Vagina (tissue), 2 donors: ENCODE measurements at places on chromosomes 6 and 20.

DNA sequence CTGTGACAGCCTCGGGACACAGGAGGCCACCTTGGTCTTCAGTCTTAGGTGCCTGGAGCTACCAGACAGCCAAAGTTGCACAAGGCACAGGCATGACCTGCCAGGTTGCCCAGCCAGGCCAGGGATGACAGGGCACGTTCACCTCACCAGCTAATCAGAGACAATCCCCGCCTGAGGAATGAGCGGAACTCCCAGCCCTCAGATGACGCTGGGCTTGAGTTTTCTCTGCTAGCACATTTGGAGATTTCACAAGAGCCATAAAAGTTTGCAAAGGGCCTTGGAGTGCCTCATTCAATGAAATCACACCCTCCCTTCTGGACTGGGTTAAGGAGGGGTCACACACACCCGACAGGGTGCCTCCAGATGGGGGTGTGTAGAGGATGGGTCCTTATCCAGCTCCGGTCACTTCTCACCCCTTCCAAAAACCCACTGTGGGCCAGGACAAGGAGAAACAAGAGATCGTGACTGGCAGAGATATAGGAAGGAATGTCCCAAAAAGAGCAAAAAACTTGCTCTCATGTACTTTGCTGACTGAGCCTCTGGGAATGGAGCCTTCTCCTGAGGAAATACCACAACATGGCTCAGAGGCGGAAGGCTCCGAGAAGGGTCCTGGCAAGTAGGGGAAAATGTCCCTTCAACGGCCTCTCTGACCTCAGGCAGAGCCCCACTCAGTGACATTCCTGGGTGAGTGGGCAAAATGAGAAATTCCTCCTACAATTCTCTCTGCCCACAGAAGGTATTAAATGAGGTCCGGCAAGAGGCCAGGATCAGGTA, 121.6 kb downstream of the ISM1 start:
- H3K4me1 ChIP-seq, result peaks cover 8% of the 10 kb centered on the region
- H3K4me3 ChIP-seq, result no peak overlapping the region
- no peak for DNase-seq

DNA sequence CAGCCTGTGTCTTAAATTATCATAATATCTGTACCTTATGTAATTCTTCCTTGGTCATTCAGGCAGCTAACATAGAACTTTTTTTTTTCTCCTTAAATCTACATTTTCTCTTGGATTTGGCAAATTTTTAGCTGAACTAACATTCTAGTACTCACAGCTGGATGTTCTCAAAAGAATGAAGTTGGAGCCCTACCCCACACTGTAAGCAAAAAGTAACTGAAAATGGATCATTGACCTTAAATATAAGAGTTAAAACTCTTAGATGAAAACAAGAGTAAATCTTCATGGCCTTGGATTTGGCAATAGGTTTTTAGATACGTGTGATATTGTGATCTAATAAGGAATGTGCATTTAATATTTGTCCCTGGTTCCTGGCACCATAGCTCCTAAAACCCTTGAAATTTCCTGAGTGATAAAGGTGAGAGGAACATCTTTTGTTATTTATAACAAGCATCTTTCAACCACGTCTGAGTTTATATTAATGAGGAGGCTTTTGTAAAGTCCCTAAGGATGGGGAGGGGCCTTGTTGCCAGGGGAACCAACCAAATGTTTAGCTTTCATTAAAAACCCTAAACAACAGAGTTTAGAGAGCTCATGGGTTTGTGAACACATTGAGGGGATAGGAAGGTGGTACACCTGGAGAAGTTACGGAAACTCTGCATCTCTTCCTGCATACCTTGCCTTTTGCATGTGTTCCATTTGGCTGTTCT, 106.1 kb upstream of the ADGRF4 start:
- no peak for DNase-seq
- H3K36me3 ChIP-seq, result peaks cover 16% of the 10 kb centered on the region
- H3K27me3 ChIP-seq, result no peaks in the 10 kb centered on the region
- peaks cover 6% of the 10 kb centered on the region for H3K4me1 ChIP-seq
- H3K4me3 ChIP-seq, result no peak overlapping the region

- no peaks in the 10 kb centered on the region for H3K36me3 ChIP-seq
- H3K27ac ChIP-seq, result no peak overlapping the region
- H3K27me3 ChIP-seq, result no peaks in the 10 kb centered on the region
- DNase-seq, result peak; percentile 75
- no peak overlapping the region for H3K4me3 ChIP-seq
These were observed 44.5 kb upstream of the VSX1 start for GRCh38 chr20:25126204-25127029.

DNA sequence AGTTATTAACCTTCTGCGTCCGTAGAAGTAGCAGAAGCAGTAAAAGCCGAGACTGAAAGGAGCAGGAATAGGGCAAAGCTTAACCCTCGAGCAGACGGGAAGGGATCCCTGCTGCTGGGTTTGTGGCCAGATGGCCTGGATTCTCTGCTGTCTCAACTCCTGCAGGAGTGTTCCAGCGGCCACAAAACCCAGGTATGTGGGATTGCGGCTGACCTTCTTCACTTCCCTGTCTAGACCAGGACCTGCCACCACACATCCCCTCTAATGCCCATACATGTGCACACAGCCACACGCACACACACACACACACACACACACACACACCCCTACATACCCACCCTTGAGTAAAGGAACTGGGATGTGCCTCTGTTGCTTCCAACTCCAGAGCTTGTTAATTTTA, 33.1 kb upstream of the TNFRSF21 start:
- H3K4me1 ChIP-seq, result no peaks in the 10 kb centered on the region
- H3K27ac ChIP-seq, result no peak overlapping the region
- no peaks in the 10 kb centered on the region for H3K27me3 ChIP-seq
- no peak overlapping the region for H3K4me3 ChIP-seq
- no peaks in the 10 kb centered on the region for H3K36me3 ChIP-seq
